ENCODE measurements at places on chromosomes 2 and 18. TPM values are rescaled to one million over a fixed set of nuclear protein-coding genes. Genes with fewer than 3 reads are reported as not detected.

Gene GDF7
- 0.56 TPM for polyA plus RNA-seq

Gene SLC4A3
- 2.5 TPM for polyA plus RNA-seq

Gene OTOF
- 0.04 TPM for polyA plus RNA-seq

Gene EMILIN1
- 12.1 TPM for polyA plus RNA-seq

Measured in esophagus (tissue), 2 donors.